Neural progenitor cell (in vitro differentiated cells): ENCODE measurements at places on chromosomes 12 and 14.

- peaks cover 27% of the 10 kb centered on the region for H3K4me1 ChIP-seq
- no peak overlapping the region for H3K27ac ChIP-seq
- peak; percentile 38 for DNase-seq
- peaks cover 77% of the 10 kb centered on the region for H3K27me3 ChIP-seq
Observed at GRCh38 chr12:53694756-53695151, 18.9 kb upstream of the ATP5MC2 start.

DNA sequence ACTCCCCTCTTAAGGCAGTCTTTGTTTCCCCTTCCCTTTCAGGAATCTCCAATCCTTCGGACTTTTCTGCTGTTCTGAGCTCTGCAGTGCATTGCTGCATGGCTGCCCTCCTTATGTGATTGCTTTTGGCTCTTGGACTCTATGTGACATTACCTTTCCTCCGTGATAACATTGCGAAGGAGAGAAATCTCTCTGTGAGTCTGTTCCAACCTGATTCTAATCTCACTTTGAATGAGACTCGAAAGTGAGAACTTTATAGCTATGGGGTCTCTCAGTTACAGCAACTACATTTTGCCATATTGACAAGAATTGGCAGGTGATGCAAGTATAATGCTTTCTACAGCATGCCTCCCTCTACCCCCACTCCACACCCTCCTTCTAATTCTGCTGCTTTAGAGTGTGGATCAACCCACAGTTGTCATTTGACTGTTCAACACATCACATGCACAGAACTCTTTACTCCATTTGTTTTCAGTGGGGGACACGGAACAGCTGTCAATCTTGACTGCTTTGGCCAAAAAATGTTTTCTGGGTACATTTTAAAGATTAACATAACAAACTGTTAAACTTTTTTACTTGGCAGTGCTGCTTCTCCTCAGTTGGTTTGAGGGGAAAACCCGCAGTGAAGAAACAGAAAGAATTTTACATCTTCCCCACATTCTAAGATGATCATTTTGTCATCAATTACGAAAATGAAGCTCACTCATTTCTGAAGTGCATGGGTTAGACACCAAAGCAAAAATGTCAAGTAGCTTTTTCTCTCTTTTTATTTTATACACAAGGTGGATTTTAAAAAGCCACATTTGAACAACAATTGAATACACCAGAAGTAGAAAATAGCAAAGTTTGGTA lies 125.5 kb upstream of the RMST start:
- H3K4me1 ChIP-seq, result peaks cover 20% of the 10 kb centered on the region
- no peak overlapping the region for H3K27ac ChIP-seq
- no peak overlapping the region for H3K4me3 ChIP-seq
- H3K27me3 ChIP-seq, result no peaks in the 10 kb centered on the region
- no peaks in the 10 kb centered on the region for H3K36me3 ChIP-seq

DNA sequence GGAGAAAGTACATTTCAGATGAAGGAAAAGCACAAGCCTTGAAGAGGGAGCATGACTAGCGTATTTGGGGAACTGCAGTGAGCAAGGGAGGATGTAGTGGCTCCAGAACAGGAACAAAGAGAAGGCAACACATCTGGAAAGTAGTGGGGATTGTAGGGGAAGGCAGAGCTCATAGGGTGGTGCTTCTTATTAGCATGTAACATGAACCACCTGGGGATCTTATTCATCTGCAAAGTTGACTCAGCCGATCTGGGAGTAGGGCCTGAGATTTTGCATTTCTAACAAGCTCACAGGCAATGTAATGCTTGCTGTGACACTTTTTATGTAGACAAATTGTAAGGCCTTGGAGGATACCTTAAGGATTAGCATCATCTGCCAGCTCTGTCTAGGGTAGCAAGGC lies 447.3 kb downstream of the NELL2 start:
- H3K36me3 ChIP-seq, result no peaks in the 10 kb centered on the region
- DNase-seq, result peak; percentile 1
- peaks cover 7% of the 10 kb centered on the region for H3K4me1 ChIP-seq
- H3K4me3 ChIP-seq, result no peak overlapping the region
- H3K27ac ChIP-seq, result no peak overlapping the region

DNA sequence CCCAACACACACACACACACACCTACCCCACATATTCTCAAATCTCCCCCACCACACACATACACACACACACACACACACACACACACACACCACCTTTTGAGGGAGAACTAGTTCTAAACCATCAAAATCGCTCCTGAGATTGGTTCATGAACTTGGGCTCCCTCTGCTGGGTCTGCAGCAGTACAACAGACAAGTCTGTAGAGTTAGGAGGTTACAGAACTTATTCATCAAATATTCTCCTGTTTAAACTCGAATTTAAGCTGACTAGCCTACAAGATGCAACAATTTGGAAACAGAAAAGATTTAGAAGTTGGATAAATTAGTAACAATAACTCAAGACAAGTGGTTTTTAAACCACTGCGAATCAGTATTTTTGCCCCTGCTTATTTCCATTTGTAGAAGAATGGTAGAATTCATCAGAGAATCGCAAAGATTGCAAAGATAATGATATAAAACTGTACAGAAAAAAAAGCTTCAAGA lies 136.4 kb upstream of the USP15 start:
- no peak overlapping the region for H3K27ac ChIP-seq
- no peaks in the 10 kb centered on the region for H3K36me3 ChIP-seq
- no peak overlapping the region for H3K4me3 ChIP-seq
- DNase-seq, result peak; percentile 67

- H3K4me1 ChIP-seq, result peaks cover 8% of the 10 kb centered on the region
- no peaks in the 10 kb centered on the region for H3K27me3 ChIP-seq
- no peak overlapping the region for H3K27ac ChIP-seq
- H3K36me3 ChIP-seq, result no peaks in the 10 kb centered on the region
- H3K4me3 ChIP-seq, result no peak overlapping the region
Observed at GRCh38 chr14:37864861-37865718, 269.7 kb downstream of the TTC6 start.

DNA sequence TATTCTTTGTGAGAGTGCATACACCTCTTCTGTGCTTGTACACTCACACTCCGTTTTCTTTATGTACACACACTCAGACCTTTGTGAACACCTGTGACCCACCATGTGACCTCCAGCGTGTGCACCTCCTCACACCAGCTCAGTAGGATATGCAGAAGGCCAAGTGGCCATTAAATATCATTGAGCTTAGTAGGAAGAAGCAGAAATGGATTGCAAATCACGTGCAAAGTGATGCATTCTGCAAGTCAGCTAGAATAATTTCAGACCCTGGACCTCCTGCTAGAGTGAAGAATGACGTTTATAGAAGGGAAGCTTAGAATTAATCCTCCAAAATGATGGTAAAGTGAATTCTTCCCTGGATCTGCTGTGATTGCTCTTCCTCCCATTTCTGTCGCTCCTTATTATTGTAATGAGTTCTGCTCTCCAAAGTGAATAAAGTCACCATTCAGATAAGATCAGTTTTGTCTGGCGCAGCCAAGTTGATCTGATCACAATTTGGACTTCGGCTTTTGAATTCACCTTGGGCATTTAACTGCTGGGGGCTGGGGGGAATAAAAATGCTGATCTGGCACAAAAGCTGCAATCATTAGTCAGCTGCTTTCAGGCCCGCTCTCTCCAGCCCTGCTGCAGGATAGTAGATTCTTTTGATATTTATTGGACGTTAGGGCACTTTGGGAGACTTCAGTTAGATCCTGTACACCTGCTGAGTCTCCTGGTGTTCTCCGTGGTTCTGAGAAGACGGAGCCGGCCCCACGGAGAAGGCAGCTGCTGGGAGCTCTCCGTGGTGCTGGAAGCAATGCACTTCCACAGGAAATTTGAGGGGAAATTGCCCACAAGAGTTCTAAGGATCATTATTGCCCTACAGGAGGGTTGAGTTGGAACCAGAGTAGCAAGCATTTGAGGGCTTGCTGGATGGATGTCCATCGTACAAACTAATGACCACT lies 12.4 kb upstream of the NRXN3 start:
- H3K4me1 ChIP-seq, result no peaks in the 10 kb centered on the region
- DNase-seq, result peak; percentile 71
- H3K4me3 ChIP-seq, result no peak overlapping the region
- no peaks in the 10 kb centered on the region for H3K27me3 ChIP-seq
- no peaks in the 10 kb centered on the region for H3K36me3 ChIP-seq

- no peaks in the 10 kb centered on the region for H3K36me3 ChIP-seq
- H3K4me1 ChIP-seq, result no peaks in the 10 kb centered on the region
- no peak overlapping the region for H3K4me3 ChIP-seq
- no peak for DNase-seq
- H3K27ac ChIP-seq, result no peak overlapping the region
Observed at GRCh38 chr12:98803468-98804209, 158.5 kb downstream of the APAF1 start.

DNA sequence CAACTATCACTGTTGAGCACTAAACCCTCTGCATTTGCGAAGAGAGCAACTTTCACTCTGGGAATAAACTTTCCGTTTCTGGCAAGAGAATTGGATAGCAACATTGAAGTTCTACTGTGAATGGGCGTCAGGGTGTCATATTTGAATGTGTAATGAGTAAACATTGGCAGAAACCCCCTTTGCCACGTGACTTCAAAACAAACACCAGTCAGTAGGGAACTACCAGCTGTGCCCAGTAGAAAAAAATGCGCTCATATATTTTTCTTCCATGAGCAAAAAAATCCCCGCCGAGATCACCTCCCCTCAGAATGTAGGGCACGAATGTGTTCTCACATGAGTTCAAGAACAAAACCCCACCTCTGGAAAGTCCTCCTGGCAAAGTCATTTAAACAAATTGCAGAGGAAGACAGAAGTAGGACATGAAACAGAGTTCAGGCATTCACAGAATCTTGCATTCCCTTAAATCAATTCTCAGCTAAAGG lies 80.6 kb downstream of the BTG1 start:
- no peak for DNase-seq
- peaks cover 14% of the 10 kb centered on the region for H3K4me1 ChIP-seq
- no peaks in the 10 kb centered on the region for H3K36me3 ChIP-seq
- H3K4me3 ChIP-seq, result no peak overlapping the region

DNA sequence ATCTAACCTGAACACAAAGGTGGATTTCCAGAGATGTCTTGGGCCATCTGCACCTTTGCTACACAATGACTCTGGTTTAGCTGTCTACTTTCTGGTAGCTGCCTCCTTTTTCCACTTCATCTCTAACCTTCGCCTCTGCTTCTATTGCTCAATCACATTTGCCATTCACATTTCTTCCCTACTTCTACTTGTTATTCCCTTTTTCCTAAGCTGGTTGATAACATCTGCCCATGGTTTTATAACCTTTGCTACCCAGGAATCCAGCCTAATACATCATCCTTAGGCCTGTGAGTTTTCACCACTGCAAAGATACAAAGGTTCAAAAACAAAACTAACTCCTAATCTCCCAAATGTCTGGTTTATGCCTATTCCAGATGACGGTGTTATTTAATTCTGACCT lies 13.2 kb downstream of the SPPL3 start:
- no peaks in the 10 kb centered on the region for H3K27me3 ChIP-seq
- DNase-seq, result no peak
- H3K4me3 ChIP-seq, result no peak overlapping the region
- H3K36me3 ChIP-seq, result no peaks in the 10 kb centered on the region
- peaks cover 7% of the 10 kb centered on the region for H3K4me1 ChIP-seq
- H3K27ac ChIP-seq, result no peak overlapping the region

- H3K4me3 ChIP-seq, result no peak overlapping the region
- no peak overlapping the region for H3K27ac ChIP-seq
- H3K4me1 ChIP-seq, result no peaks in the 10 kb centered on the region
- no peaks in the 10 kb centered on the region for H3K27me3 ChIP-seq
- DNase-seq, result no peak
- no peaks in the 10 kb centered on the region for H3K36me3 ChIP-seq
Observed at GRCh38 chr12:32944195-32944594, 47.6 kb upstream of the PKP2 start.

DNA sequence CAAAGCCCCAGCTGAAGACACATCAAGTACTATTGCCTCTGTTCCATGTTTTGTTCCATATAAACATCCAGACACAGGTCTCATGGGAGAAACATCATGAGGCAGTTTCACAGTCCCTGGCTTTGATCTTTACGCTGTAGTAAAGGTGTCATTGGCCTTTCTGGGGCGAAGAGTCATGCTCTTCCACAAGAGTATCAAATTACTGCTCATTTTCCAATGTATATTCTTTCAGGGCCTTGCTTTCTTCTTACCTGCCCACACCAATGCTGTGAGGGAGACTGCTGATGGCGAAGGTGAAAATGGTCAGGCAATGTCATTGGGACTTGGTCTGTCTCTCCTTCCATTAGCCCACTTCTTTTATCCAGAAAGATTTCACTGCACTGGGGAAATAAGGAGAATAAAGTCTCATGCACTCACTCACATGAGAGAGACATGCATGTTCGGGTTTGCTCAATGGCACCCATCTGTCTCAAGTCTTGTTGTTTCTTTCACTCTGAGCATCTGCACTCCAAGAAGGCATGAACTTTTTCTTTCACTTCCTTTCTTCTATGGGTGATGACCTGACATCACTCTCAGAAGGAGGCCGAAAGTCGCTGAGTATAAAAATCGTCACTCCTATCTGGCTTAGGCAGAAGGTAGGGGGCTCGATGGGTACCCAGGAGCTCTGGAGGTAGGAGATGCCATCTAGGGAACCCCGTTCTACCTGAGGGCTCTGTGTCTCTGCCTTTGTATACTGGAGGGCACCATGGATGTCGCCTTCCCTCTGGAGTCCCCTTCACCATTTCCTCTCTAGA lies 1.3 kb upstream of the JDP2 start:
- peak overlapping the region; percentile 74 for H3K4me3 ChIP-seq
- H3K4me1 ChIP-seq, result no peaks in the 10 kb centered on the region
- H3K27ac ChIP-seq, result no peak overlapping the region
- DNase-seq, result no peak

GRCh38 chr14:96125536-96125935 lies 79.1 kb upstream of the BDKRB2 start:
- H3K27me3 ChIP-seq, result peaks cover 4% of the 10 kb centered on the region
- no peak overlapping the region for H3K27ac ChIP-seq
- H3K4me1 ChIP-seq, result no peaks in the 10 kb centered on the region
- H3K36me3 ChIP-seq, result no peaks in the 10 kb centered on the region
- no peak overlapping the region for H3K4me3 ChIP-seq

- DNase-seq, result no peak
- no peak overlapping the region for H3K4me3 ChIP-seq
- H3K36me3 ChIP-seq, result no peaks in the 10 kb centered on the region
- H3K27ac ChIP-seq, result no peak overlapping the region
Observed at GRCh38 chr12:121942145-121942718, 23.8 kb downstream of the CFAP251 start.

- H3K36me3 ChIP-seq, result no peaks in the 10 kb centered on the region
- no peak for DNase-seq
- H3K27ac ChIP-seq, result no peak overlapping the region
- H3K4me1 ChIP-seq, result no peaks in the 10 kb centered on the region
- H3K27me3 ChIP-seq, result no peaks in the 10 kb centered on the region
Observed at GRCh38 chr12:82765971-82766705, 79.4 kb downstream of the TMTC2 start.

DNA sequence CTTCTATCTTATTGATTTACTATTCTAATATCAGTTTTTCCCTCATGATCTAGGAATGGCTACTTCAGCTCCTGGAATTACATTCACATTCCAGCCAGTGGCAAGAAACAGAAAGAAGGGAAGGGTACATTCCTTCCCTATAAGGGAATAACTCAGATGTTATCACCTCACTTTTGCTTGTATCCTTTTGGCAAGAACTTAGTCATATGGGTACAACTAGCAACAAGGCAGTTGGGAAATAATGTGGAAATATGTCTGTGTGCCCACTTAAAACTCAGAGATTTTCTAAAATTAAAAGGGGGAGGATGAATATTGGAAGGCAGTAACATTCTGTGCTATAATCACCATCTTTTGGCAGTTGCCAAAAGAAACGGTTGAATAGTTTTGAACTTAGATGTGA lies 85.6 kb downstream of the MSRB3 start:
- no peak overlapping the region for H3K4me3 ChIP-seq
- peaks cover 6% of the 10 kb centered on the region for H3K4me1 ChIP-seq
- no peaks in the 10 kb centered on the region for H3K36me3 ChIP-seq
- no peak overlapping the region for H3K27ac ChIP-seq
- no peaks in the 10 kb centered on the region for H3K27me3 ChIP-seq
- DNase-seq, result no peak
